ENCODE measurements at places on chromosomes 11 and 22. TPM values are rescaled to one million over a fixed set of nuclear protein-coding genes. Genes with fewer than 3 reads are reported as not detected.
A peak's percentile ranks its signal among the peaks of the same experiment; 100 is the strongest.

- DNase-seq = no peak
Measured at GRCh38 chr11:29780756-29781155, 236.1 kb downstream of the KCNA4 start.

- no peak for DNase-seq
Measured at GRCh38 chr11:24890426-24890825, 393.6 kb downstream of the LUZP2 start.

DNA sequence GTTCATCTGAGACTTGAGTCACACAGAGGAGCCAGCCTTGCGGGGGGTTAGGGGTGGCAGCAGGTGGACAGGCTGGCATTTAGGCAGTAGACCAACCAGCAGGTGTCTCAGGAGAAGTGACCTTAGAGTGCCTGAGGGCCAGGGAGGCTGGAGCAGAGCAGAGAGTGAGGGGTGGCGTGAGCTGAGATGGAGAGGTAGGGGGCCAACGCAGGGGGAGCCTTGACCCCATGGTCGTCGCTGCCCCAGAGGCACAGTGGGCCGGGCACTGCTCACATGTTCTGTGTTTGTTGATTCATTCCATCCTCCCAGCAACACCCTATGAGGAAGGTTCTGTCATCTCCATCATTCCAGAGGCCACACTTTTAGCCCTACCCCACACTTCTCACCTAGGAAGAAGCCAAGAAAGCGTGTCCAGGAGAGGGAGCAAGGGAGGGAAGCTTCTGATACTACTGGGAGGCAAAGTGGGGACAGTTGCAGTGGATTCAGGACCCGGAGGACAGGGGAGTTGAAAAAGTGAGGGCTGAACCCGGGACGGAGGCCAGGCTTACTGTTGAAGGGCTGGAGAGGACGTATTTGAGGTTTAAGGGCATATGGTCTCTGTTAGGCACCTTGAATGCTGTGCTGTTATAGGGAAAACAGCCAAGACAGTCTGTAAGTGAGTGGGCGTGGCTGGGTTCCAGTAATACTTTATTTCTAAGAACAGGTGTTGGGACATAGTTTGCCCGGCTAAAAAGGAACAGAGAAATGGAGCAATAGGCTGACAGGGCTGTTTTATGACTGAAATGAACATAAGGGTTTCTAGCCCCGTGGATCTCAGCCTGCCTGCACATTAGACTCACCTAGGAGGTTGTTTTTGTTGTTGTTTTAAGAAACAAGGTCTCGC is 7.3 kb downstream of the SART1 start:
- no peak for DNase-seq

DNA sequence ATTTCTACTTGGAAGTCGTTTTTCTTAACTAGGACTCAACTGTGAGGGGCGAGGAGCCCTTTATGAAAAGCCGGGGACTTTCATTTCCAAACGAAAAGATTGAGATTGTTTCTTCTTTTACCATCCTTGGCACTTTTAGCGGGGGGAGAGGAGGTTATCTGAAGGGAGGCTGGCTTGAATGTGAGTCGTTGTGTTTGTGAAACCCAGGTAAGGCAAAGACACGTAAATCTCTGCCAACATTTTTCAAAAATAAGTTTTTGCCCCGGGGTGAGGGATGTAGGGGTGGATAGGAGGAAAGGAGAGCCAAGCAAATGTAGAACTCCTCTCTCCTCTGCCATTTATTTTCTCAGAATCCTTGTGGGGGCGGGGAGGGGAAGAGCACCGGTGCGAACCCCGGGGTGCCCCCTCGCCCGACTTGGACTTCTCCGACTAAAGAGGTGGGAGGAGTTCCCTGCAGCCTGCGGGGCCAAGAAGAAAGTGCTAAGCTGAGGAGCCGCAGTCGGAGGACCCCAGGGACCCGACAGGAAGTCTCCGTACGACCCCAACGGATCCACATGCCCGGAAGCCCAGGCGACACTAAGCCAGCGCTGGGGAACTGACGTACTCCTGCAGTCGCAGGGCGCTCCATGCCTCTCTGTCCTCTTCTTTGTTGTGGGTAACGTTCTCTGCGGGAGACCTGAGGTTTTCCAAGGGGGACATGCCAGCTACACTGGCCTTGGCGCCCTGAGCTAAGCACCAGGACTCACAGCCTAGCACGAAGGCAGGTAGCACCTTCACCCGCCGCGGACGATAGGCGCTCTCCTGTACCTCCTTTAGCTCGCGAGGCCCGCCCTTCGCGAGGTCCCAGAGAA is 2.4 kb upstream of the WT1 start:
- DNase-seq = no peak

DNA sequence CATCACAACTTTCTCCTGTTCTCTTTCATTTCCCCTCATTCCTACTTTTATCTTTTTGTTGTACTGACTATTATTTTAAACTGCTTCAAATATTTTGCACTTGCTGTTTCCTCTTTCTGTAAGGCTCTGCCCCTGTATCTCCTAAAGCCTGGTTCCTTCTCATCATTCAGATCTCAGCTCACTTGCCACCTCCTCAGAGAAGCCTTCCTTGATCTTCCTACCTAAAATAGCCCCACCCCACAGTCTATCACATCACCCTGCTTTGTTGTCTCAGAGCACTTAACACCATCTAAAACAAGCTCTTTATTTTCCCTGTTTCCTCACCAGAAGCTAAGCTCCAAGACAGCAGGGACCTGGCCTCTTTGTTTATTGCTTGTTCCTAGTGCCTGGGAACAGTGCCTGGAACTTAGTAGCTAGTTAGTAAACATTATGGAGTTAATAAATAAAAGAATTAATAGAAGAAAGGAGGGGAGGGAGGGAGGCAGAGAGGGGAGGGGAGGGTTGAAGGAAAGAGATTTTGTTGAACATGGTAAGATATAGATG is 2.5 kb upstream of the STK33 start:
- DNase-seq = no peak

- no peak for DNase-seq
Measured at GRCh38 chr11:31442086-31442485, 67.3 kb downstream of the IMMP1L start.

DNA sequence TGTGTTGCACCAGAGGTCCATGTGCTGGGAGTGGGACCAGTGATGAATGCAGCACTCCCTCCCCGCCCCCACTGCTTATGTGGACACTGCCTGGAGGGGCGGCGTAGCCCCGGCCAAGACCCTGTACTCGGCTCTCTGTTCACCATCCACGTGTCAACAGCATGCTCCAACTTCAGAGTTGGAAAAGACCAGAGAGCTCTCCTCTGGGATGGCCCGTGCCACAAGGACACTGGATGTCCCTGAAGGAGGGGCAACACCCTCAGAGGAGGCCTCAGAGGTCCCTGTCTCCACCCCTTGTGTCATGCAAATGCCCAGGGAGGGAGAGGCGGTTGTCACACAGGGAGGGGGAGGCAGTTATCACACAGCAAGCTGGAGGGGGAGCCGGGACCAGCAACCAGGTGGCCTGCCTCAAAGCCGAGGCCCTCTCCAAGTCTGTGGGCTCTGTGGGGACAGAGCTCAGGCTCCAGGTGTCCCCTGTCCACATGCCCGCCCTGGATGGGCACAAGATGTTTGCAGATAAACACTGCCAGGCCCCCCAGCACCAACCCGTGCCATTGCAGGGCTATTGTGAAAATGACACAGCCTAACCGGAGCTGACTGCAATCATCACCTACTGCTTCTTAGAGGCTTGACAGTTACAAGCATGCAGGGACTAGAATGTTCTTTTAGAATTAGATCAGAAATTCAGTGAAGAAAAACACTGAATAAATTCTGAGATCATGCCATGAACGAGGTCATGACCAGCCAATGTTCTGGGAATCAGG is 121.1 kb downstream of the PHF21B start:
- DNase-seq = no peak

DNA sequence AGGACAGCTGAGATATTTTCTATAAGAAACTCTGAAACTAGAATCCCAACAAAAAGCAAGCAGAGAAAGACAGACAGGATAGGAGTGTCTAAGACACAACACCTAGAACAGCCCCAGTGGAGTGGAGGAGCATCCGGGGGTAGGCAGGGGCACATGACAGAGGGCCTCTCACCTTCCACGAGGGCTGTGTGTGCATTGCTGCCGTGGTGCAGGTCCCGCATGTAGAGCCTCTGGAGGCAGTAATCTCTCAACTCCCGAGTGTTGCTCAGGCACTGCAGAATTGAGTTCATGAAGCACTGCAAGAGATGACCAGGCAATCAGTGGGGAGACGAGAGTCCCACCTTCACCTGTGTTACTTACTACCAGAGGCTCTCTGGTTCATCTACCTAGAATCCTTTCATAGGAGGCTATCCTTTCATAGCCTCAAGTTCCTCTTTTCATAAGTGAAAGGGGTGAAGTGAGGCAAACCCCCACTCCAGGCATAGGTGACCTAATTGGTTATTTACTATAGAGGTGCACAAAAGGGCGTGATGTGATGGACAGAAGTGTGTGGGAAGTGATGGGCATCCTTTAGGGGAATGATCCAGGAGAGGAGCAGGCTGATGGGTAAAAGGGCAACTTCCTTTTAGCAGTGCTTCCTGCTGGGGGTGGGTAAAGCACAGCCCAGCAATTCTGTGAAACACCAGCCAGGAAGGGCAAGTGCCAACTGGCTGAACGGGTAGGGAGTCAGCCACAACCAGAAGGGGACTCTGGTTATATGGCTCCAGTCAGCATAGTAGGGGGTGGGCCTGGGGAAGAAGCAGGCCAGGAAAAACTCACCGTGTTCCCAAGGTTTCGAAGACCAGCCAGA is 13.1 kb upstream of the MFRP start:
- DNase-seq = no peak

- no peak for DNase-seq
Measured at GRCh38 chr22:45223304-45224117, 17.2 kb downstream of the KIAA0930 start.

GRCh38 chr11:18731949-18732821 is 6.2 kb upstream of the IGSF22 start:
- peak; percentile 53 for DNase-seq

GRCh38 chr11:86184728-86185380 is 59.7 kb upstream of the EED start:
- no peak for DNase-seq

- peak; percentile 94 for DNase-seq
Measured at GRCh38 chr11:9905960-9906791, 242.3 kb downstream of the SWAP70 start.

GRCh38 chr11:66048547-66049323 is at the start of gene GAL3ST3:
Gene GAL3ST3 (minus strand): TSS chr11:66049161. CDS start chr11:66045415, 3,746 bp downstream.
- DNase-seq = no peak

GRCh38 chr11:129184581-129184980 is 7.5 kb downstream of the ARHGAP32 start:
- DNase-seq = no peak

DNA sequence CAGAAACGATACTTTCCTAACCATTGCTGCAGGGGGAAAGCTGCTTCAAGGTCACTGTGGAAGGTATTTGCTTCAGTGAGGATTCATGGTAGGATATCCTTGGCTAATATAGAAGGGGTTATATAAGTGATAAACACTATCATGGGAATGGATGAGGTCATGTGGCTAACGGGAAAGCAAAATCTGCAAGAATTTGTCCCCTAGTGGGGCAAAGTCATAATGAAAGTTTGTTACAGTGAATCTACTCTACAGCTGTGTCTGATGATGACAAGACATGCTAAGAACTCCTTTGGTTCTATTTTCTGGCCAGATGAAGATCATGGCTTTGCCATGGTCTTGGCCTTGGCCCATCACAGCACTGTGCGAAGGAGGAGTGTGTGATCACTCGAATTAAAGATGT is 13.8 kb downstream of the MMP20 start:
- DNase-seq = no peak

DNA sequence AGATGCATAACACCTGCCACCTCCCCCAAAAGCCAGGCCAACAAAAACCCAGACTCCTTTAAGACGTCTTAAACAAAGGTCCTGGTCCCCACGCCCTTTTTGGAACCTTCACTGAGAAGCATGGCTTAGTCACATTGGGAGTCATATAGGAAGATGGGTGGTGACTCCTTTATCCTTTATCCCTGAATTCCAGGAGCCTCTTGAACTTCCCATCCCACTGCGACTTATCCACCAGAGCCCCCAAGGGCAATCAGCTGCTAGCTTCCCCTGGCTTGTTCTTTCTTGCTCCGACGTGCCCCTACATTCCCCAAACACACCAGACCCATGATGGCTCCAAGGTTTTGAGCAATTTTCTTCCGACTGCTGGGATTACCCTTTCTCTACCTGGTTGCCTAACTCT is 567.0 kb upstream of the CADM1 start:
- no peak for DNase-seq

DNA sequence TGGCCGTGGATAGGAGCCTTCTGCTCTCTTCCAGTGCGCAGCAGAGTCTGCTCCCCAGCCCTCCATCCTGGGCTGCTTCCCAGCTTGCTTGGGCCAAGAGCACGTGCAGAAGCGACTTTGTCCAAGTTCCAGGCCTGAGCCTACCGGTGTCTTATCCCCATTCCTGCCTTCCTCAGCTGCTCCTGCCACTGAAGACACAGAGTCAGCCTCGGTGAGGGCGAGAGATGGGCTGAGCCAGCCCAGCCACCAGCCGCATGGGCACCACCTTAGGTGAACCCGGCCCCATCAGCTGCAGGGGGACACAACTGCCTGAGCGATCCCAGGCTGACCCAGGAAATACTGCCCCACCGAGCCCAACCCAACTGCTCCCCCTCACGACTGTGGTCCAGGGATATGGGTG is 847.8 kb downstream of the TBC1D22A start:
- no peak for DNase-seq

The TEX54 gene
- total RNA-seq = not detected

The CLNS1A gene
- 419 TPM for total RNA-seq

The C11orf52 gene
- total RNA-seq = not detected

The NCAM1 gene
- 23.6 TPM for total RNA-seq

The TRIM44 gene
- total RNA-seq = 42.1 TPM

The ENTHD1 gene
- not detected for total RNA-seq

The DDB1 gene
- total RNA-seq = 382 TPM

The CCDC87 gene
- 0.45 TPM for total RNA-seq

The CHADL gene
- 0.99 TPM for total RNA-seq

Measured in fibroblast of the aortic adventitia (primary cell).